Kidney (tissue), 22 donors: ENCODE measurements at places on chromosomes 12 and 14.

DNA sequence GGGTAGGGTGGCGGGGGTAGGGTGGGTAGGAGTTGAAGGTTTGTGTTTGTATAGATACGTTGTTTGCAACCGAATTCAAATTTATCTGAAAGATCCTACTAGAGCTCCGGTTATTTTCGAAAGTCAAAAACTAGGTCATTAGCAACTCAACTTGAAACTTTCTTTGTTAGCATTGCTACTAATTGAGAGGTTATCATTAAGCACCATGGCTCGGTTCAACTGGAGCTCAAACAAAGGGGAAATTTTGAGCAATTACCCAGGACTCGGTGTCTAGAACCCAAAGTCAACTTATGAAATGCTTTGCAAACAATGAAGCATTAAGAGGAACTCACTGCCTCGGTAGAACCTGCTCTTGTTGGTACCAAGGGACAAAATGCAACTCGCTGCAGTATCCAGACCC lies 207.7 kb downstream of the BCAT1 start:
- DNase-seq, result no peak

DNA sequence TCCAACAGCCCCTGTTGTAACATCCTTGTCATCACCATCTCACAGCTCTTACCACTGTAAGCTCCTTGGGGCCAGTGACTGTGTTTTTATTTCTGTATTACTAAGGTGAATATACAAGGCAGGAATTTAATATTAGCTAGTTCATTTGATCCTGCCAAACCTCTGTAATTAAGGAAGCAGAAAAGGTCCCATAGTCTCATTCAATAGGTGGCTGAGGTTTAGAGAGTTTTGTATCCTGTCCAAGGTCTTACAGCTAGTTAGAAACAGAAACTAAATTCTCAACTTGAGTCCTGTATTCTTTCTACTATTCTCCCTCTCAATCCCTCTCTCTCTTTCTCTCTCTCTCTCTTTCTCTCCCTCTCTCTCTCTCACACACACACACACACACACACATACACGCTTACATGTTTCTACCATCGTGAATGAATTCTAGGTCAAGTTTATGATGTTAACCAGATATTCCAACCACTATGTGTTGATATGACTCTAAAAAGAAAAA lies 543 bp upstream of the GLIPR1 start:
- no peak for DNase-seq

GRCh38 chr12:76124456-76124855 lies 40.0 kb upstream of the NAP1L1 start:
- DNase-seq, result no peak

- no peak for DNase-seq
Measured at GRCh38 chr14:81771651-81772275, 238.1 kb upstream of the SEL1L start.

GRCh38 chr14:34098045-34098984 lies 147.4 kb upstream of the EGLN3 start:
- DNase-seq, result peak; percentile 56

GRCh38 chr14:99459481-99460100 lies 21.1 kb downstream of the SETD3 start:
- peak; percentile 46 for DNase-seq

DNA sequence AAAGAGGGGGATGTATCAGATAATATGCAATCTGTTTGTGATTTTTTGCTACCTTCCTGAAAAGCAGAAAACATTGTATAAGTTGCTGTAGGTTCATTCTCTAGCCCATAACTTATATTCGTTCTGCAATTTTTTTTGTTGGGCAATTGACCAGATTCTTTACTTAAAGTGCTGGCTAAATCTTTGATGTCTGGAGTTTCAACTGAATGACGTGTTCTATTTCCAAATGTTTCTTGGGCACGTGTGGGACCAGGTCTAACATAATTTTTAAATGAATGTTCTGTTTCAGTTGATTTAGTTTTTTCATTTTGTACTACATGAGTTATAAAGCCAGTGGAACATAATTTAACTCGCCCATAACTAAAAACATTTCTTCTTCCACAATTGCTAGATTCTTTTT lies 3.8 kb downstream of the MLH3 start:
- no peak for DNase-seq

- no peak for DNase-seq
Measured at GRCh38 chr12:124456652-124457152, 110.7 kb downstream of the NCOR2 start.

GRCh38 chr12:129579879-129580278 lies 323.9 kb downstream of the TMEM132D start:
- DNase-seq, result no peak

DNA sequence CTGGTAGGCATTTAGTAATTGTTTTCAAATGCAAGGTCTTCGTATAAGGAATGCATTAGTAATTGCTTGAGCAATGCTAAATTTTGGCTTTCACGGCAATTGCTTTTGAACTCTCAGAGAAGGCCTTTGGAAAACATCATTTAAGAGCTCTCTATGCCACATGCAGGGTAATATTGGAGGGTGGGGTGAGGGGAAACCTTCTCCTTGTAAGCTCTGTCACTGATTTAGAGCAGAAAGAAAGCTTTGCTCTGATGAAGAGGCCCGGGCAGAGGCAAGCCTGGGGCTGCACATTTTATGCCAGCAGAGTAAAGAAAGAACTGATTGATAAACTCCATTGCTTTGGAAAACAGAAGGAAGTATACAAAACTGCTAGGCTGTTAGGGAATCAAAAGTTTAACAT lies 70.9 kb downstream of the TRIM9 start:
- DNase-seq, result no peak

DNA sequence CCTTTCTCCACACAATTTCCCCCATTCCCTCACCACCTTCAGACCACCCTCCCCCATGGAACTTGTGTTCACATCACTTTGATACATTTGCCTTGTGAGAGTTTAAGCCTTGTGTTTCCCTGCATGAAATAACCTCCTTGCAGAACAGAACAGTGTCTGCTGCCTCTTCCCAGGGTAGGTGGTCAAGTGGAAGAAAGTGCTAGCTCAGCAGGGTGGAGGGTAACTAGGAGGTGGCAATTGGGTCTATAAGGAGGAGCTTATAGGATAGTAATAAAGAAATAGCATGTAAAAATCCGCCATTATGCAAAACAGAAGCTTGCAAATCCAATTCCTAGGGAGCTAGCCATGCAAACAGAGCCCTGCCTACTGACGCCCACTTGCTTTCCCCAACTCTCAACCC lies 13.9 kb upstream of the KRT8 start:
- DNase-seq, result no peak

DNA sequence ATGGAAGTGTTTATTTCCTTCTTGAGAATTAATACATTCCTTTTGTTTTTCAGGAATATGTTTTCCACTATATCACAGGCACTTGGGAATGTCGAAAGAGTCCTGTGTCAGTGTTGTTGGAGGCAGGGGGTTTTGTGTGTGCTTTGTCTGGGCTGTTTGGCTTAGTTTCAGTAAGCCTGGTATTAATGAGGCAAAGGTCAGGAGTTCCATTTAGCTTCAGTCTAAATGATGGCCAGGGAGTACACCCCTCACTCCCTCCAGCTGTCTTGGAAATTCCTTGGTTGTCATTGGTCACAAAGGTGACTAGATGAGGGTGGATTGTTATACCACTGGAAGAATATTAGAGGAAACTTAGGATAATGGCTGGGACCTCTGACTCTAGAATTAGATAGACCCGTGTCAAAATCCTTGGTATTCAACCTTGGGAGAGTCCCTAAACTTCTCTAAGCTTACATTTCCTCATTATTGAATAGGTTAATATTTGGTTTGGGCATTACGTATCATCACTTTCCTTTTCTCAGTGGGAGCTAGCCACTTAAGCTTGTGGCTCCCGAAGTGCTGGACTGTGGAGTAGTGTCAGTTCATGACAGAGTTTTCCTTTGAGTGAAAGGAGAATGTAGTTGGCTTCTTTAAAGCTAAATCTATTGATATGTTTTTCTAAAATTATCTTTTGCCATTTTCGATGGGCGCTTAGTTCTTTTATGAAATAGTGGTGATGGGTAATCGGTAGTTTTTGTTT lies 5.2 kb downstream of the FRS2 start:
- DNase-seq, result peak; percentile 61

GRCh38 chr14:19920021-19920657 lies at the start of gene OR4K5:
Gene OR4K5, plus strand, starts transcription at chr14:19920607. Its CDS starts 0 bp downstream, at chr14:19920607.
- no peak for DNase-seq

- DNase-seq, result peak; percentile 80
Measured at GRCh38 chr14:104138098-104138717, at the start of gene KIF26A. Gene KIF26A, plus strand, starts transcription at chr14:104138587. Its CDS starts 136 bp downstream, at chr14:104138723.

DNA sequence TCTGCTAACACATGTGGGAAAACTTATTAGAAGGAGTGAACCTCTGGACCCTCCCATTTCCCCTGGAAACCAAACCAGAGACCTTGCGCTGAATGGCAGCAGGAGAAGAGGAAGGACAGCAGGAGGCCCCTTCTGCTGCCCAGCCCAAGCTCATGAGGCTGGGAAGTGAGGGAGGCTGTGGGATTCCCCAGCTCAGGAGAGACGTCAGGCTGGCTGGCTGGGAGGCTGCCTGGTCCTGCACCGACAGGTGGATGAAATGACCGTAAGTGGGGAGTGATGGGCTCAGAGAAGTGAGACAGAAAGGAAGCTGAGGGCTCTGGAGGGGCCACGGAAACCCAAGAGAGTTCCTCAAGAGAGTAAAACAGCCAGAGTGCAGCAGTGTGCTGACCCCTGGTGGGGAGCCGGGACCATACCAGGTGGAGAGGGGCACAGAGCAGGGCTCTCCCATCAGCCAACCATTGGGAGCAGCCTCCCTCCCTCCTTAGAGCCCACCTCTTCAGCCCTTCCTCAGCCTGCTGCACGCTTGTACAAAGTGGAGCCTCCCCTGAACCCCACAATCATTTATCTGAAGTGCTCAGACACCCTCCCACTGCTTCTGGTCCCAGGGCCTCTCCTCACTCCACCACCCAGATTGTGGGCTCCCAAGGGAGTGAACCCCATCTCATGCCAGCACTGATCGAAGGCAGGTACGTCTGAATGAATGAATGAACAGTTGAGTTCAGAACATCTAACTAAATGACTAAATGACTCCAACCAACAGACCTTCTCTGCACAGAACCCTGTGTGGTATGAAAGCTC lies 14.0 kb downstream of the TAMALIN start:
- peak; percentile 82 for DNase-seq

DNA sequence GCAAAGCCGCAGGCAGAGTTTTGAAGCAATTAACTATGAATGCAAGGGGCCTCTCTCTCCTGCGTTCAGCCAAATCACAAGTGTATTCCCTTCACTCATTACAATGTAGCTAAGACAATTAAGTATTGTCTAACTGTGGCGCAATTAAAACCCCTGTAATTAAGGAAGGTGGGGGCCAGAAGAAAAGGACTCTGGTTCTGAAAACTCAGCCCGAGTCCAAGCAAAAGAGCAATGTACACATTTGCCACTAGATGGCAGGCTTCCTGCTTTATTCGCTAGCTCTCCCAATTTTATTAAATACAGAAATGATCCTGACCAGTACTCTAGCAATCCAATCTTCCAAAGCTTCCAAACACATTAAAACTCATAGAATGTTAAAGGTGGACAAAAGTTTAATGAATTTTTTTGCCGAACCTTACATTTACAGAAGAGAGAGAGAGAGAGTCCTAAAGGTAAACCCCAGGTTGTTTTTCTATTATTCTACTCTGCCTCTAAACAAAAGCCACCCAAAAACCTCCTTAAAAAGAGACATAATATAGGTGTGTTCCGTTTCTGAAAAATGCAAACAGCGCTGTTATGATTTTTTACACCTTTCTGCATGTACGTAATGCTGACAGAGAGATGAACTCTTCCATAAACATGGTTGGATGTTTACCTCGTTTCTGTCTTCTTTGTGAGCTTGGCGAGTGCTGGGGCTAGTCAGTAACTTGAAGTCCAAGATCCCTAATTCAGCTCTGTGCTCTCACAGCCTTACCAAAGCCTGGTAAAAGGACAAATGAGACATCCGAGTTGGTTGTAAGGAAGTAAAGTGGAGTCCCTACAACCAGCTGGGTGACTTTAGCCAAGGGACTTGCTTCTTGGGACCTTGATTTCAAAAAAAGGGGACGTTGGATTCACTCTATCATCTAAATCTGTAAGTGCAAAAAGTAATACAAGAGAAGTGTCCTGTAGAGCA lies 50.9 kb upstream of the VASH1 start:
- DNase-seq, result peak; percentile 61

GRCh38 chr12:44750468-44750867 lies 125.6 kb downstream of the NELL2 start:
- no peak for DNase-seq

DNA sequence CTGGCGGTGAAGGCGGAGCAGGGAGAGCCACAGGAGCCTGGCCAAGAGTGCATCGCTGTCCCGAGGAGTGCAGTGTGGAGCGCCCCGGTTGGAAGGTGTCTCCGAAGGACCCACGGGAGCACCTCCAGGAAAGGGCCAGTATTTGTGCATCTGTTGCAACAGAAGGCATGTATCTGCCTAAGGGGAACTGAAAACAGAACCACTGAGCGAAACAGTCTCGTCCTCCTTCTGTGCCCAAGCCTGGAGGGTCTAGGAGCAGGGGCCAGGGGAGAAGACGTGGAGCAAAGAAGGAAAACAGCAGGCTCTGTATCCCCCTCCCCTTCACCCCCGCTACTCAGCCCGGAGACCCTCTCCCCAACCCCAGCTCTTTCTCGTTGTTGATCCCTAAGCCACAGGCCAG lies 5.3 kb upstream of the LRRC10 start:
- no peak for DNase-seq

GRCh38 chr14:75537071-75537470 lies 14.8 kb downstream of the BATF start:
- DNase-seq, result no peak

DNA sequence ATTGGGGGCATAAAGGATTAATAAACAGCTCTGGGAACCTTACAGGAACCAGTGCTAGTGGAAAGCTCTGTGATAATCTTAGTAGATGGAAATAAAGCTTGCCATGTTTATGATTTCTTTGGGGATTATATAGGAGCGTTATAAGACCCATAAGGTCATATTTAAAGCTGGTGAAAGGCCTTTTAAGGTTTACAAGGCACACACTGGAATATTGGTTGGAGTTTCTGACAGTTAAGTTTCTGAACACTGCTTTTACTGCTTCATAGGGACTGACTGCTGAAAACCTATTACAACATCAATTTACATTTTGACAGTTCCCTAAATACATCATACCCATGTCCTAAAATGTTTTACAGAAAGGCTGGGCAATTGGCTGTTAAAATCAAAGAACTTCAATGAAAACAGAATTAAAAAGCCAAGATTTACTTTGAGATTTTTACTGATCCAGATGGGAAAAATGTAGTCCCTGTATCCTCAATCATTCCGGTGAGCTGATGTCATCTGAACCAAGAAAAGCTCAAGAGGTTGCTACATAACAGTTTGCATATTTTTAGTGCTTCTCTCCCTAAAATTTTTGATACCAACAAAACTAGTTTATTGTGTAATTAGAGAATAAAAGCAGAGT lies 153.7 kb upstream of the IGF1 start:
- no peak for DNase-seq

- DNase-seq, result no peak
Measured at GRCh38 chr12:116806845-116807440, 68.8 kb downstream of the RNFT2 start.

DNA sequence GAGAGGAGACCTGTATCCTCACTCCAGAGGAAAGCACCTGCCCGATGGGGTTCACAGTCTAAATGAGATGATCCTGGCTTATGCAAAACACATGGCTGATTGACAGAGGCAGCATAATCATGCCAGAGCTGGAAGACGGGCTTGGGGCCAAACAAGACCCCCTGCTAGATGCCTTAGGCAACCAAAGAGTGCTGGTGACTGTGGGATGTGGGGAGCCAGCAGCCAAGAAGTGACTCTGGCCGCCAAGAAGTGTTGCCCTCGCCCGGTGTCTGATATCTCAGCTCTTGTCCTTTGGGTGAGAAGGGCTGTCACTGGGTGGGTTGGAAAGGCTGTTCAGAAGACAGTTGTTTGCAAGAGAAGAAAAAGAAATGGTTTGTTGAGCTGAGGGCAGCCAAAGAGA lies 56.7 kb downstream of the PLEKHG3 start:
- no peak for DNase-seq
